SW480 (cell line): ENCODE measurements at places on chromosomes 1 and 21.

- no peak for DNase-seq
Observed at GRCh38 chr1:59005491-59006288, 221.8 kb upstream of the JUN start.

- no peak for DNase-seq
Observed at GRCh38 chr1:9653491-9654050, 2.0 kb downstream of the PIK3CD start.

GRCh38 chr1:25704267-25704691, 87.7 kb downstream of the MAN1C1 start:
- DNase-seq = no peak

DNA sequence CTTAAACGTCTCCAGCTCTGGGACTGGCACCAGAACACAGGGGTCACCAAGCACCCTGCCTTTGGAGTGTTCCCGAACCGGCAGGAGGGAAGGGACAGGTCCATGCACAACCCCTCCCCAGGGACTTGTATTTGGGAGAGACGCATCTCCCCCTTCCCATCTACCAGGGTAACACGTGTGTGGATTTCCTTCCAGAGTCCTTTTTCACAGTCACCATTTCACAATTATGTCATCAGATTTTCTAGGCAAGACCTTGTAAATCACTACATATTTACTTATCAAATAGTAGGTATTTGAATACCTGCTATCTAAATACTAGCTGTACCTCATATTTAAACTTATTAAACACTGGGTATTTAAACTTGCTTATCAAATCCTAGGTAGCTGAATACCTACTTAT, 57.4 kb upstream of the AJAP1 start:
- no peak for DNase-seq

- no peak for DNase-seq
Observed at GRCh38 chr1:79161077-79161476, 154.5 kb upstream of the ADGRL4 start.

DNA sequence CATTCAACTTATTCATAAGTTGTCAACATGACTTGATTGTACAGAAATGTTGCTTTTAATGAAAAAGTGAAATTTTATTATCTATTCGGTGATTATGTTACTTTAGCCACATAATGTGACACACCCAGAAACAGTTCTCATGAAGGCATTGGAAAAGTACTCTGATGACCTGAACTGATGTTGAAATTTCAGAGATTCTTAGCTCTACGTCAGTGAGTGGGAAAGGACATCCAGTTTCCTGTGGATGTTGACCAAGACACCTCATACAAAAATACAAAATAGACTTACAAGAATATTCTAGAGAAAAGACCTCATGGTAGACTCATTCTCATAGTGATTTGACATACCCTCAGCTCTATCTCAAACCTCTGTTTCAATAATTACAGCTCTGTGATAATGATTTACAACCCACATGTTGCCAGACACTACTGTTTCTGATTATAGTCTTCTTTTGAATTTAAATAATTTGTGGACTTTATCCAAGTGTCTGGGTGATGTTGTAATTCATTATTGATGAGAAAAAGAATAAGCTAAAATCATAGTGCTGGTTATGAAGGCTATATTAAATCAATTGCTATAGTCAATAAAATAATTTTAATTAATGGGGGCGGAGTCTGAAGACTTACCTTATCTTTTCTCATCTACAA, 37.3 kb downstream of the KCNK2 start:
- DNase-seq = no peak

- DNase-seq = no peak
Observed at GRCh38 chr1:37255868-37256267, 218.5 kb upstream of the ZC3H12A start.

GRCh38 chr1:208055535-208055934, 144.6 kb upstream of the CD34 start:
- DNase-seq = no peak

- DNase-seq = no peak
Observed at GRCh38 chr1:201500670-201501120, 6.2 kb downstream of the CSRP1 start.

- peak; percentile 43 for DNase-seq
Observed at GRCh38 chr1:81549588-81550127, 251.1 kb upstream of the ADGRL2 start.

GRCh38 chr21:33388188-33388587, 15.0 kb upstream of the IFNGR2 start:
- no peak for DNase-seq

DNA sequence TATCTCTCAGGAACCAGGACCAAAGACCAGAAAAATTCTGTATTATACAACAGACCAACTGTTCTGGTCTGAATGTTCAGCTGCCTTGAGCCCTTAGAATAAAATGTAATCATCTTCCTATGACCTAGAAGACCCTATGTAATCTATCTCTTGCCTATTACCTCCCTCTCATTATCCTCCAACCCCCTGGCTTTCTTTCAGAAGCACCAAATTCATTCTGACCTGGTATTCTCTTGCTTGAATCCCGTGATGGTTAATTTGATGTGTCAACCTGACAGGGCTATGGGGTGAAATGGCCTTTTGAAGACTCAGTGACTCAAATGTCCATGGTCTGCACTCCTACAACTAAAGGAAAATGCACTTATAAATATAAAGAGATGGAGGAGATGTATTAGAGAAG, 21.8 kb upstream of the FBXO28 start:
- no peak for DNase-seq

GRCh38 chr1:177368255-177368654, 197.5 kb downstream of the BRINP2 start:
- DNase-seq = no peak

DNA sequence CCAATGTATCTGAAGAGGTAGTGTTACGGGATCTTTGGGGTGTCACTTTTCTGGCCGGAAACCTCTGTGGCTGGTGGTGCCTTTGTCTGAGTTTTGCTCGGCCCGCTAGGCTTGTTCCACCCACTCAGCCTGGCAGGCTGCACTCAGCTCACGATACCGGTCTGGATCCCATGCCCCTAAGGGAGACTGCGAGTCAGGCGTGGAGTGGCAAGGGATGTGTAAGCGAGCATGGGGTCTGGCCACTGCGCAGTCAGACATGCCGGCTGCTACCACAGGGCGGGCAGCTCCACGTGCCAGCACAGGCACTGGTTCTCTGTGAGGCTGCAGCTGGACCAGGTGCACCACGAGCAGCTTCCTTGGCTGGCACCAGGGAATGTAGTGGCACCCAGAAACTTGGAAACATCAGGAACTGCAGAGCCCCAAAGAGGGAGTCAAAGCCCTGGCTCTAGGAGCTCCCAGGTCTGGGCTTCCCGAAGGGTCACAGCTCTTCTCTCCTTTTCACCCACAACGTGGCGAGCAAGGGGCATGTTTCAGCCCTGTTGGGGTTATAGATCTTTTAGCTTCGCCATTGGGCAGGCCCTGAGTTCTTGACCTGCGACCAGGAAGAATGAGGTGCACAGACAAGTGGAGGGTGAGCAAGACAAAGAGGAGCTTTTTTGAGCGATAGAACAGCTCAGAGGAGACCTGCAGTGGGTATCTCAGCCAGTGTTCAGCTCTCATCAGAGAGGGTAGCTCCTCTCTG, 23.8 kb upstream of the LRRC8C start:
- DNase-seq = no peak

DNA sequence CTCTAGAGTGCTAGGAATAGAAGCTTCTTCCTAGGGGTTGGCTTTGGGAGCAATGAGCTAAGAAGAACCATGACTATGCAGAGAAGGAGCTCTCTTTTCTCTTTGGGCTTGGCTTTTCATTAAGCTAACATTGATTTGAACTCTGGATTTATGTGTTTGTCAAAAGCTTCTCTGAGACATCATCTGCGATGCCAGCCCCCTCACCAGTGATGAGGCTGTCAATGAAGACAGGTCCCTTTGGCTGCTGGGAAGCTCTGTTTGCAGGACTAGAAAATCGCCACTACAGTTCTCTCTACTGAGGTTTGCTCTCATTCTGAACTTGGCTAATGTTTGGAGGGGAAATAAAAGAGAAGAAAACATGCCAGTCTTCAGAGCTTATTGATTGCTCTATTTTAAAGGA, 185.0 kb downstream of the PCP4 start:
- no peak for DNase-seq

DNA sequence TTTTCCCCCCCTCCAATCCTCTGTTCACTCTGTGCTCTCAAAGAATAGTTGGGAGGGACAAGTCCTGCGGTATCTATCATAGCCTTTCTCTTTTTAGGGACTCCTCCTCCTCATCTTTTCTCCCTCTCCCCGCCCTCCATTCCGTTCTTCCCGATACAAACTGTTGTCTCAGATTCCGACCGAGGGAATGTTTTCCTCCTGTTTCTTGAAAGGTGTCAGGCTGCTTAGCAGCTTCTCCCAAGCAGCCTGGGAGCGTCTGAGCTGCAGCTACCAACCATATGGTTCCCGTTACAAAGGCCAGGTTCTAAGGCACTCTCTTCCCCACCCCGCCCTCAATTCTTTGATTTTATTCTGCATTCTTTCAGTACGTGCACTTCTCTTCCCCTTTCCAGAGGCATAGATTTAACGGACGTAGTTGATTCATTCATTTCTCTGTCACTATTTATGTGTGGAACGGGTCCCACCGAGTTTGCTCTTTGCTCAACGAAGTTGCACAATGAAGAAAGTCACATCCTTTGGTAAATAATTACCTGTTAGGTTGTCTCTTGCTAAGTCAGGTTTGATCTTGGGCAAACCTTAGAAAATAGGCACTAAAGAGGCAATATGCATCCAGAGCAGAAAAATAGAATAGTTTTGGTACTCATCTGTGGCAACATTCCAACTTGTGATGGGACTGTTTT, 2.8 kb downstream of the ADGRL2 start:
- no peak for DNase-seq

DNA sequence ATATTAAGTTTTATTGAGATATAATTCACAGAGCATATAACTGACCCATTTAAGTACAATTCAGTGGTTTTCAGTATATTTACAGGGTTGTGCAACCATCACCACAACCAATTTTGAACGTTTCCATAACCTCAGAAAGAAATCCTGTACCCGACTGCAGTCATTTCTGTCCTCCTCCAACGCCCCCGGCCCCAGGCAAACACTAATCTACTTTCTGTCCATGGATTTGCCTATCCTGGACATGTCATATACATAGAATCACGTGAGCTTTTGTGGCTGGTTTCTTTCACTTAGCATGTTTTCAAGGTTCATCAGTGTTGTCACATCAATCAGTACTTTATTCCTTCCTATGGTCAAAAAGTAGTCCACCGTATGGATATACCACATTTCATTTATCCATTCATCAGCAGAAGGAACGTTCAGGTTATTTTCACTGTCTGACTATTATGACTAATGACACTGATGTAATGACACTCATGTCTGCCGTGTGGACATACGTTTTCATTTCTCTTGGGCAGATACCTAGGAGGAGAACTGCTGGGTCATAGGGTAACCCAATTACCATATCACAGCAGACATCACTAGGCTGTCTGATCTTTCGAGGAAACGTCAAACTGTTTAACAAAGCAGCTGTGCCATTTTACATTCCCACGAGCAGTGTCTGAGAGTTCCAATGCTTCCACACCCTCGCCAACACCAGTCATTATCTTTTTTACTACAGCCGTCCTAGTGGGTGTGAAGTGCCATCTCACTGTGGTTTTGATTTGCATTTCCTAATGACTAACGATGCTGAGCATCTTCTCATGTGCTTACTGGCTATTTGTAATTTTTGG, 30.8 kb downstream of the MRPL37 start:
- peak; percentile 29 for DNase-seq

DNA sequence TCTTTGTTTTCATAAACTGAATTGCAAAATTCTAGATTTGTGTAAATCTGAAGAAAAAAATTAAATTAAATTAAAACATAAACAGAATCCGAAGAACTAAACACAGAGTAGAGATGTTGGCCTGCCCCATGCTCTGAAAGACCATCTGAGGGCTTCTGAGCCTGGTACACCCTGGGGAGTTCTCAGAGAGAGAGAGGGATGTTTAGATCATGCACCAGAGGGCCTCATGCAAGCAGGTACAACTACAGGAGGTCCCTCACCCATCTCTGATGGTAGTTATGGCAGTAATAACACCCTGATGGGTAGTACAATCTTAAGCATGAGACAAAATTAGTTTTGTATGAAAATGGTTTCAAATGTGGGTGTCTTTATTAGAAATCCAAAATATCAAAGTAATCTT, 127.7 kb downstream of the TGFB2 start:
- no peak for DNase-seq

DNA sequence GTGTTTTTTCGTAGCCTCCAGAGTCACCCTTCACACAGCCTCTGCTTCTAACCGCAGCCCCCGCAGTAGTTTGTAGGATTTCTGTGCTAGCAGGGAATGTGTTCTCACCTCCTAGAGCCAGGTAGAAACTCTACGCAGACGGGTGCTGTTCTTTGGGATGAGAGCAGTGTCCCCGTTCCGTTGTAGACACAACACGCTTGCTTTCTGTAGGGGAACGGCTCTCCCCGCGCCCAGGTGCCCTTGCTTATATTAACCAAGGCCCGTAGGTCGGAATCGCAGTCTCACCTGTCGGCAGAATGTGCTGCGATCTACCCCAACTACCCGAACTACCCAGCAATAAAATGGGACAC, 111.8 kb upstream of the NBPF11 start:
- no peak for DNase-seq

GRCh38 chr21:34874684-34875513, 174.2 kb downstream of the RUNX1 start:
- DNase-seq = no peak

DNA sequence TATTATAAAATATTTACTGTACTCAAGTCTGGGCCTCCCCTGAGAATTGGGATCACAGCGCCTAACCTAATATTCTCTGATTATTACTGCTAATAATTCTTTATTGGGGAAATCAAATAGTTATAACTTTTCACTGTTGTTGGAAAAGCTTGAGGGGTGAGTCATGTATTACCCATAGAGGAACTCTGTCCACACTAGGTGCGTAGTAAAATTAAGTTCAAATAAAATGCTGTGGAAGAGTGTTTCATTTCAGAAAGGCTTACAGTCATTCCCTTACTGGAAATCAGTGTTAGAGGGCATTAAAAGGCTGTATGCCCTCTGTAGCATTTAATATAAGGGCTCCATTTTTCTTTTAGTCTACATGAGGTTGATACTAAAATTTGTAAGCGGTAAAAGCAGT, 135.0 kb upstream of the NFIA start:
- DNase-seq = no peak

DNA sequence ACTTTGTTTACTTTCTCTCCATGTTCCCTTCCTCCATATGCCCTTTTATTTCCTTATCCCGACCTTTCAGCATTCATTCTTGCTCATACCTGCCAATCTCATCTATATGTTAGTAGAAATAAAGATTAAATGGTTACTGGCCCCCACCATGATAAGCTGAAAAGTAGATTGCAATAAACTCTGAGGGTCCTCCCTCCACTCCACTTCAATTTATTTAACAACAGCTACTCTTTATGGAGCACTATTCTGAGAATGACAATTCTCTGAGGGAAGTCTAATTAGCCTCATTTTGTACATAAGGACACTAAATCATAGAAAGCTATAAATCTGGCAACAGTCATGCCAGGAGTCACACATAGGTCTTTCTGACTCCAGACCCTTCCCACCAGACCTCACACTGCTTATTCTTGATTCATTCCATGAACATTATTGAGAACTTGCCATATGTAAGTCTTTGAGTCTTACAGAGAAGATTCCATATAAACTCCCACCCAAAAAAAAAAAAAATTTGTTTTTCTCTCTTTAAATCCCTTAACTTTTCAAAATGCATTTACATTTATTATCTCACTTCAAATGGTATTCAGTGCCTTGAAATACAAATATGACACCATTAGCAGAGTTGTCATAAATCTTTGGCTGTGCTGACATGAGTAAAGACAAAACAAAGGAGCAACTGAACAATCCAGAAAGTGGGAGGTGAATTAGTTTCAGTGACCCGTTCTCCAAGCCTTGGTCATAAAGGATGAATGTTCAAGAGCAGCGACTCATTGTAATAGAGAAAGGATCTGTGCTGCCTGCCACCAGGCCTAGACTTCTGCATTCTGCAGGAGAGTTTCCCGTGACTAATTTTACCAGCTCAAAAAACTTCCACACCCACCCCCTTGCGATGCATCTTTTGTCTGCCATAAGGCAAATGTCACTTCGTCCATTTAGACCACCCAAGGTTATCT, 28.5 kb downstream of the PALMD start:
- DNase-seq = no peak
